ENCODE measurements at places on chromosomes 16 and 17.

DNA sequence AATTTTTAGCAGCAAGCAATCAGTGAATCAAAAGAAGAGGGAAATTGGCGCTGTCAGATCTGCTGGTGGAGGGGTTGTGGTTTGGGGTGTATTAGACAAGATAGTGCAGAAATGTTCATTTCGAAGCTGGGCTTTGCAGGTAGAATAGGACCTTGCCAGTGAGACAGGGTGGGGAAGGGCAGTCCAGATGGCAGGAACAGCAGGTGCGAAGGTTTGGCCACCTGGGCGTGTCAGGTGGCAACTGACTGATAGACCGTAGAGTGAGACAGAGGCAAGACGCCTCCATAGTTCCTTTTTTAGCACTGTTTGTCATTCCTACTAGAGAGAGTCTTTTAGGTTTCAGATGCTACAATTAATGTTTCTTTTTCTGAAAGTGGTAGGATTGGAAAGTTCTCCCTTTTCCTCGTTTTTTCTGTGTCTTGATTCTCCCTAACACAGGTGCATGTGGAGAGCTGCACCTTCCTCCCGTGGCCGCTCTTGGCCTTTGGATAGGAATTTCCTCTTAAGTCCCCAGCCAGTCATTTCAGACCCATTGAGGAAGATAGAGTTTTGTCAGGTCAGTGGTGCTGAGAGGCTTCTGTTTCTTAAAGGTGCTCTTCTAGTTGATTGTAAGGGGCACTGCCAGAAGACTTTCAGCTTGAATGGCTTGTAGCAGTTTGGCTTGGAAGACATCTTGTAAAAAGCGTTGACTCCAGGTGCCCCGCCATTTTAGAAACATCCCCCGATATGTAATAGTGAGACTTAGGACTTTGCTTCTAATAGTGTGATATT, 315.6 kb downstream of the SNX29 start:
- no peak for DNase-seq

GRCh38 chr16:71460236-71460635, 1.8 kb downstream of the ZNF23 start:
- DNase-seq = no peak

GRCh38 chr17:61561354-61561753, 29.7 kb downstream of the NACA2 start:
- no peak for DNase-seq

GRCh38 chr17:63850401-63850800, 7.9 kb upstream of the SMARCD2 start:
- no peak for DNase-seq

- DNase-seq = peak; percentile 51
These were observed 5.7 kb upstream of the STAT5A start for GRCh38 chr17:42282478-42283080.

DNA sequence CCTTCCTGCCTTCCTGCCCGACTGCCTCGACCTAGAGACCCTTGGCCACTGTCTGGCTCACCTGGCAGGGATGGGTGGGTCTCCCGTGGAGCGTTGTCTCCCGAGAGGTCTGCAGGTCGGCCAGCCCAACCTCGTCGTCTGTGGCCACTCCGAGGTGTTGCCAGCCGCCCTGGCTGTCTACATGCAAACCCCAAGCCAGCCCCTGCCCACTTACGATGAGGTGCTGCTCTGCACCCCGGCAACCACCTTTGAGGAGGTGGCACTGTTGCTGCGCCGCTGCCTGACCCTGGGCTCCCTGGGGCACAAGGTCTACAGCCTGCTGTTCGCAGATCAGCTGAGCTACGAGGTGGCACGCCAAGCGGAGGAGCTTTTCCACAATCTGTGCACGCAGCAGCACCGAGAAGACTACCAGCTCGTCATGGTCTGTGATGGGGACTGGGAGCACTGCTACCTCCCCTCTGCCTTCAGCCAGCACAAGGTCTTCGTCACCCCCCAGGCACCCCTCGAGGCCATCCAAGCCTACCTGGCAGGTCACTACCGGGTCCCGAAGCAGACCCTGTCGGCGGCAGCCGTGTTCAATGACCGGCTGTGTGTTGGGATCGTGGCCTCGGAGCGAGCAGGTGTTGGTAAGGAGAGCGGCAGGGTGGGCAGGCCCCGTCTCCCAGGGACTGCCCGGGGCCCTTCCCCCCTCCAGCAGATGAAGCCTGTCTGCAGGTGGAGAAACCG, 75.1 kb upstream of the ENDOV start:
- DNase-seq = no peak

GRCh38 chr16:50644729-50645128, 36.4 kb downstream of the SNX20 start:
- DNase-seq = peak; percentile 38

GRCh38 chr16:19784183-19784736, 66.2 kb downstream of the IQCK start:
- DNase-seq = no peak

- no peak for DNase-seq
These were observed 22.1 kb downstream of the TMEM94 start for GRCh38 chr17:75478508-75478907.

GRCh38 chr16:78065319-78065718, 34.1 kb upstream of the WWOX start:
- no peak for DNase-seq

- DNase-seq = no peak
These were observed 1.0 kb downstream of the MTMR4 start for GRCh38 chr17:58513267-58513964.

DNA sequence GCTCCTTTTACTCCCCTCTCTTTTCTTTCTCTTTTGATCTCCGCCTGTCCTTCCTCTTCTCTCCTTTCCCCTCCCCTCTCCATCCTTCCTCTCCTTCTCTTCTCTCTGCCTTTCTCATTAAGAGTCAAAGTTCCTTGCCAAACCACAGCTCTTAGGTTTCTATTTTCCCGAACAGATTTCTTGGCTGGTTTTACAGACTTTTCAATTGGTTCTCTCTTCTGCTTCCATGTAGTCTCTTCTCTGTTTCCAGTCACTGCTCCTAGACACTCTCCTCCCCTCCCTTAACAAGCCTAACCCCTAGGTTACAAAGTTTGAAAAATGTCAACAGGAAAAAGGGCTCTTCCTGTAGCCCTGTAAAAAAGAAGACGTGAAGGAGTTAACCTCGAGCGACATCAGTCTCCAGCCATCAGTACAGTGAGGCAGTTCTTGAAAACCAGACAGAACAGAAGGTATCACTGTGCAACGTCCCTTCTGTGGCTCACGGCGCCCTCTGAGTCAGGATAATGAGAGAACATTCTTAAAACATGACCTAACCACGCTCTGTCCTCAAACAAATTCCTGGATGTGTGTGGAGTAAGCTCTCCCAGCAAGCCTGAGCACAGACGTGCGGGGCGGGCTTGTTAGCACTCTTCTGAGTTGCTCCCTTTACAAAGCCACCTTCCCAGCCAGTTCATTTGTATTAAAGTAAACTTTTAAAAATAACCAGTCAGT, 11.6 kb upstream of the MARCHF10 start:
- peak; percentile 88 for DNase-seq

DNA sequence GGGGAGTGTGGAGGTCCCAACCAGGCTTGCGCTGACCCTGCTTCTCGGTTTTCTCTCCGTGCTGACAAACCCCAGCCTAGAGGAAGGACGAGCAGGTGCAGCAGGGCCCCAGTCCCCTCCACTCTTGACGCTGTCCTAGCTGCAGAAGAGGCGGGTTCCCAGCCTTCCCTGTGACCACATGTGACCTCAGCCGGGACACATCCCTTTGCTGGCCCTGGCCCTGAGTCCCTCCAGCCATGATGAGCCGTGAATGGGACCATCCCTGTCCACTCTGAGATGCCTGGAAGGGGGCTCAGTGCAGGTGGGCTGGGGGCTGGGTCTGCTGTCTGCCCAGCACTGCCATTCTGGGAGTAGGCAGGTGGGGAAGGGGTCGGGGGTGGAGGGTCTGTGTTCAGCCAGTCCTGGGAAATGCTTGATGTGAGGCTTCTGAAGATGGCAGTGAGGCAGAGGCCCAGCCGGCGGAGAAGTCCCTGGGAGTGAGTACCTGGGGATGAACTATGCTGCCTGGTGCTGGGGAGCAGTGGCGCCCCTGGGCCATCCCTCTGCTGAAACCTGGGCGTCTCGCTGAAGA, 1.9 kb upstream of the TUBB3 start:
- DNase-seq = no peak

DNA sequence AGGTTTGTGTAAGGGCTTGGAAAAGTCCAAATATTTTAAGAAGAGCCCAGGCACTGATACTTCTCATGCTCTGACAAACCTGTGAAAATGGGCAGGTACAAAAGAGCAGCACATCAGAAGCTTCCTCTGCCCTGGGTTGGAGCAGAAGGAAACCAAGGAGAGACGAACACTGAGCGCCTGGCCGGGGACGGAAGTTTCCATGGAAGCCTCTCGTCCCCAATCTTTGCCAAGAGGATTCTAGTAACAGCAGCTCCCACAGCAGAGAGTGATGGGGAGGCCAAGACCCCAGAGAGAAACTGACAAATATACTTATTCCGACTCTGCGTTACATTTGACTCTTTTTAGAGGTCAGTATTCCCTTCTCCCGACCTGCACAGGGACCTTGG, 268.5 kb downstream of the C16orf95 start:
- DNase-seq = no peak

DNA sequence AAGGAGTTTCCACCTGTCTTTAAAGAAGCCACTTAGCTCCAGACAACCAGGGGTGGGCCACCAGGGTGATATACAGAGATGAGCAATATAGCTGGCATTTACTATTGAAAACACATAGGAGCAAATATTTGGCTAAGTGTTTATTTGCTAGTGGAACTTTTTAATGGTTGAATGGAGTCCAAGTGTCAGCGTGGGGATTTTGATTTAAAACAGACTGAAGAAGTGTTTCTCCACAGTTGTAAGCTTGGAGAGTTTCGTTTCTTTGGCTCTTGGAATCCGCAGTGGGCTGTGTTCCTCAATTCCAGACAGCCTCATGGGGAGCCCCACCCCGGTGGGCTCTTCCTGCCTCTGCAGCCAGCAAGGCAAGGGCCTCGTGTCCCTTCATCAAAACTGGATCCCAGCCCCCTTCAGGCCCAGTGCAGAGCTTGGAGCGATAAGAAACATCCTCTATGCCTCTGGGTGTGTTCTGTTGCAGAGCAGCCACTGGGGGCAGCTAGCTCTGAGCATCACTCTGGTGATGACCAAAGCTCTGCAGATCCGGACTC, 36.1 kb downstream of the NOG start:
- DNase-seq = peak; percentile 27

DNA sequence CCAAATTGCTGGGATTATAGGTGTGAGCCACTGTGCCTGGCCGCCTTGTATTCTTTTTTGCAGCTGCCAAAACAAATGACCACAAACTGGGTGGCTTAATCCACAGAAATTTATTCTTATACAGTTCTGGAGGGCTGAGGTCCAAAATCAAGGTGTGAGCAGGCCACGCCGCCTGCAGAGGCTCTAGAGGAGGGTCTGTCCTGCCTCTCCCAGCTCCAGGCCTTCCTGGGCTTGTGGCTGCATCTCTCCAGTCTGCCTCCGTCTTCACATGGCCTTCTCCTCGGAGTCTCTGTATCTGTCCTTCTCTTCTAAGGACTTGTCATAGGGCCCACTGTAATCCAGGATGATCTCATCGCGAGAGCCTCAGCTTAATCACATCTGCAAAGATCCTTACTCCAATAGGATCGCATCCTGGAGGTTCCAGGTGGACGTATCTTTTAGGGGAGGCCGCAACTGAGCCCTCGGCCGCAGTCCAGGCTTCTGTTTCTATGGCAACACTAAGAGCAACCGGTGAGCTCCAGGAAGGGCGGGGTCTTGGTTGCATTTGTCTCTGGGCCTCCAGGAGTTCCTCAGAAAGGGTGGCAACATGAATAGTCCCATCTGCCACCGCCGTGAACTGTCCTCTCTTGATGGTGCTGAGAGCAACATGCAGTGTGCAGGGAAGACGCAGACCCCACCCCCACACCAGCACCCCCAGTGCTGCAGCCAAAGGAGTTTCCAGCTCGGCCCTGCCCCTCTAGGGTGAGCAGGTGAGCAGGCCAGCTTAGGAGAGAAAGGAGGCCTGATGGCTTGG, 29.5 kb upstream of the CREBBP start:
- DNase-seq = no peak

- no peak for DNase-seq
These were observed 256.6 kb upstream of the TBX2 start for GRCh38 chr17:61143026-61143425.

GRCh38 chr17:28325211-28325610, 6.2 kb downstream of the TMEM97 start:
- no peak for DNase-seq

DNA sequence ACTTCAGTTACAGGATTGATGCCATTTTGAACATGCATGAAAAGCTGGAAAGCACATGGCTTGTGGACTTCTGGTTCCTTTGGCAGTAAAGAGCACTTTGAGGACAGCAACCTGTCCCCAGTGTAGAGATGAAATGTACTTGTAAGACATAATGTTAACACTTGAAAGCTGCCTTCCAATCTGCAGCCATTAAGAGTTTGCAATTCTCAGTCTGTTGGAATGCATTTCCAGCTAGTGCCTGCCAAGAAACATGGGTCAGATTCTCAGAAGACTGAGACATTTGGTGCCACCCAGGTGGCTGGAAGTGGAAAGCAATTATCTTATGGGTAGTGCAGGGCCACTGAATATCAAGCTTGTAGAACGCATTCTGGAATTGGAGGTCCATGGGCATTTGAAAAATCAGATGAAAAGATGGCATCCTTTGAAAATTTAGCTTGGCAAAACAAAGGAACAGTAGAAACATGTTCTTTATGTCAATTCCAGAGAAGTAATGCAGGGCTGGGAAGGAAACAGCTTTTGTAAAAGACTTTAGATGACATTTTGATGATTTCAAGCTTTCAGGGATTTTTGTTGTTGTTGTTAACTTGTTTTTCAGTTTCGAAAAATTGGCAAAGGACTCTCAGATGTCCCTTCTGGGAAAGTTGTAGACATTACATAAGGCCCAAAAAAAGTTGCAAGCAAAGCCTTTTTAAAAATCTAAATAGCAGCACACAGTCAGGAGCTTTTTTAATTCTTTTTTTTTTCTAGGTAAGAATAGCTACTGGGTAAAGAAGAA, 147.0 kb downstream of the ABCA8 start:
- no peak for DNase-seq

- DNase-seq = peak; percentile 49
These were observed 52.4 kb downstream of the CYTH1 start for GRCh38 chr17:78729641-78730040.

DNA sequence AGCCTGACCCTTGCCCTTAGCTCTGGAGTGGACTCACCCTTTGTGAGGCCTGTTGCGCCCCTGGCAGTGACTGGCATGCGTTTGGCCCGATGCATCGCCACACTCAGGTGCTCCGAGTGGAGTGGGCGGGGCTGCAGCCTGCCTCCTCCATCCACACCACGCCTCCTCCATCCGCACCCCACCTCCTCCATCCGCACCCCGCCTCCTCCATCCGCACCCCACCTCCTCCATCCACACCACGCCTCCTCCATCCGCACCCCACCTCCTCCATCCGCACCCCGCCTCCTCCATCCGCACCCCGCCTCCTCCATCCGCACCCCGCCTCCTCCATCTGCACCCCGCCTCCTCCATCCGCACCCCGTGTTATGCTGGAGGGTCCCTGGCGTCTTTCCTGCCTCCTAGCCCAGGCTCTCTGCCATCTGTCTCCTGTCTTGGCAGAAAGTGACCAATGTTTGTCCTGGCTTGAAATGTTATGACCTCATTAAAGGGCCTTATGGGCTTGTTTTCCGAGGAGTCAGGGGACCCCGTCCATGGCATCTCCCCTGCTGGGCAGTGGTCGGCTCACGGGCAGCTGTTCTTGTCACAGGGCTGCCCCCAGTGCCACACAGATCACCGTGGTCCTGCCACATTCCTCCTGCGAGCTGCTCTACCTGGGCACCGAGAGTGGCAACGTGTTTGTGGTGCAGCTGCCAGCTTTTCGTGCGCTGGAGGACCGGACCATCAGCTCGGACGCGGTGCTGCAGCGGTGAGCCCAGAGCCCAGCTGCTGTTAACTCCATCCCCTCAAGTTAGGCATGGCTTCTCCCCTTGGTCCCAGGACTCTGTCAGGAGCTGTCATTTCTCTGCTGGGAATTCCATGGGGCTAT, 28.7 kb upstream of the MYO15B start:
- no peak for DNase-seq

- DNase-seq = no peak
These were observed 4.3 kb upstream of the PABPN1L start for GRCh38 chr16:88870608-88871348.

Data from T47D (cell line).